ENCODE measurements at places on chromosomes 5 and 9.

GRCh38 chr5:102107865-102108264 is 188.2 kb downstream of the SLCO4C1 start:
- no peak for DNase-seq

DNA sequence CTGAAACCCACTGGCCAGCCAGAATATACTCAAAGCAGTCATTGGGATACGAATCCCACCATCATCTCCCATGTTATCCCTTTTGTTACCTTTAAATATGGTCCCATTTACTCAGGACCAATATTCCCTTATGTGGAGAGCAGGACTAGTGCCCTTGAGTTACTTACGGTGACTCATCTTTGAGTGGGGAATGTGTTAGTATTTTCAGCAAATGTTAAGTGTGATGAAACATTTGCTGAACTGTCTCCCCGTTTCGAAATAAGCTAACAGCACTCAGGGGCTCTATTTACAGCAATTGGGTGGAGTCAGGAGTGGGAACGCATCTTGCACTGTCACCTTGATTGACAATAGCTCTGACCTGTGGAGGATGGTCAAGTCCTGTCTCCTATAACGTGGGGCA is 67.4 kb downstream of the CTSL start:
- peak; percentile 10 for DNase-seq

DNA sequence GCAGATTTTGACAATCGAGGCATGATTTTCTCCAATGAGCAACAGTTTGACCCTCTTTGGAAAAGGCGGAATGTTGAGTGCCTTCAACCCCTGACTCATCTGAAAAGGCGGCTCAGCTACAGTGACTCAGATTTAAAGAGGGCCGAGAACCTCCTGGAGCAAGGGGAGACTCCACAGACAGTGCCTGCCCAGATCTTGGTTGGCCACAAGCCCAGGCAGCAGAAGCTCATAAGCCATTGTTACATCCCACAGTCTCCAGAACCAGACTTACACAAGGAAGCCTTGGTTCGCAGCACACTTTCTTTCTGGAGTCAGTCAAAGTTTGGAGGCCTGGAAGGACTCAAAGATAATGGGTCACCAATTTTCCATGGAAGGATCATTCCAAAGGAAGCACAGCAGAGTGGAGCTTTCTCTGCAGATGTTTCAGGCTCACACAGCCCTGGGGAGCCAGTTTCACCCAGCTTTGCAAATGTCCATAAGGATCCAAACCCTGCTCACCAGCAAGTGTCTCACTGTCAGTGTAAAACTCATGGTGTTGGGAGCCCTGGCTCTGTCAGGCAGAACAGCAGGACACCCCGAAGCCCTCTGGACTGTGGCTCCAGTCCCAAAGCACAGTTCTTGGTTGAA is 13.6 kb downstream of the PTPDC1 start:
- no peak for DNase-seq

- no peak for DNase-seq
These were observed 259.9 kb upstream of the TARS1 start for GRCh38 chr5:33180900-33181299.

DNA sequence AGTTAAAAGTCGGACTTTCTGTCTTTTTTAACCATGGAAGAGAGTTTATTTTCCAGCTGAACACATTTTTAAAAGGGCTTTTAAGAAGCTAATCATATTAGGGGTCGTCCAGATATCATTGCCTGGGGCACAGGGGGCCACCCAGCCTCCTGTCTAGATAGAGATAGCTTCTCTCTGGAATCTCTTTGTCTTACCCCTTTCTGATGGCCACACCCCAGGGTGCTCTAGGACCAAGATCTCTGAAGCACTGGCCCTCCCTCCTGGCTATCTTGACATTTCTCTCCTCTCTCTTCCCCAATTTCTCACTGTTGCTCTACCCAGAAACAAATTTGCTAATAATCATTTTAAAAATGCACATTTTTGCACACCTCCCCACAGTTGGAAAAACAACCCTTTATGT is 204.4 kb downstream of the NXNL2 start:
- no peak for DNase-seq

DNA sequence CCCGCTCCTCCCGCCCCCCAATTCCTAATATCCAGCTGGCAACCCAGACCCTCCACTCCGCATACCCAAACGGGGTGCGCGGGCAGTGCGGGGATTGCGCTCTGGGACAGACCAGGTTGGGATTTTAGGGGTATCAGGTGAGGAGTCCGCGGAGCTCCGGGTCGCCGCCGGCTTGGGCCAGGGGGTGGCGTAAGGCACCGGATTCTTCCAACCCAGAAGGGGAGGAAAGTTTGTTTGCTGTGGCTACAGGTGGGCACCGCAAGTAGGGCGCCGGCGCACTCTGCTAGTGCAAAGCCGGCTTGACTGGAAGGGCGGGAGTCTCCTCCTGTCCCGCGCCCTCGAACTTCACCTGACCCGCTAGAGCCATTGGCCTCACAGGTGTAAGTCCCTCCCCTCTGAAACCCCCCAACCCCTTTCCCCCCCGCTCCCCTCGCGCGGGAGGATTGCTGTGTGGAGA is 709 bp downstream of the IQGAP2 start:
- peak; percentile 68 for DNase-seq

GRCh38 chr5:36311956-36312355 is 10.3 kb upstream of the RANBP3L start:
- no peak for DNase-seq

GRCh38 chr9:97441729-97442128 is 29.8 kb downstream of the TDRD7 start:
- no peak for DNase-seq

All from CD4-positive, alpha-beta T cell treated with Interleukin-15 for 4 hours (primary cell).